T-helper 22 cell (primary cell): ENCODE measurements at places on chromosomes 11 and 22.

DNA sequence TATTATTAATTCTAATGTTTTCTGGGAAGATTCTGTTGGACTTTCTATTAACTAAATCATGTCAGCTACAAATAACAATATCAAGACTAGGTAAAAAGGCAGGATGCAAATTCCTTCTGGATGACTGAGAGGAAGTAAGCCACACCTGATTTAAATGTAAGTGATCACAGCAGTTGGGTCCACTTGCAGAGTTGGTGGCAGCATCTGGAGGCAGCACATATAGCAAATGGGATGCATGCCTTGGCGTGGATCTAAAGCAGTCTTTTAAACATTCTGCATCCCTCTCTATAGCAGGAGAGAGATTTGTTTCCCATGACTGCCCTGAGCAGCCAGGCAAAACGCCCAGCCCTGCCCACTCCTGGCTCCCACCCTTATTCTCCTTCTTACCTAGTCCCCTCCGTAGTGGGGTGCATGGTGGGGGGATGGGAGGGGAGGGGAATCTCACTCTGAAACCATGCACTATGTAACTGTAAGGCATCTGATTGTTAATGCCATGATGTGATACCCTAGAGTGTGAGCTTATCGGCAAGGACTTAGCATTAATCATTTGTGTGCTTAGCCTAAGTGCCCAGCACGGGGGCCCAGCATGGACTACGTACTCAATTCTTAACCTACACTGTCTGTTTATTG lies 130.3 kb downstream of the EFCAB6 start:
- no peak for DNase-seq

GRCh38 chr11:109745996-109746625 lies 324.1 kb downstream of the C11orf87 start:
- no peak for DNase-seq

GRCh38 chr22:36640106-36640672 lies 63.4 kb downstream of the CACNG2 start:
- no peak for DNase-seq

DNA sequence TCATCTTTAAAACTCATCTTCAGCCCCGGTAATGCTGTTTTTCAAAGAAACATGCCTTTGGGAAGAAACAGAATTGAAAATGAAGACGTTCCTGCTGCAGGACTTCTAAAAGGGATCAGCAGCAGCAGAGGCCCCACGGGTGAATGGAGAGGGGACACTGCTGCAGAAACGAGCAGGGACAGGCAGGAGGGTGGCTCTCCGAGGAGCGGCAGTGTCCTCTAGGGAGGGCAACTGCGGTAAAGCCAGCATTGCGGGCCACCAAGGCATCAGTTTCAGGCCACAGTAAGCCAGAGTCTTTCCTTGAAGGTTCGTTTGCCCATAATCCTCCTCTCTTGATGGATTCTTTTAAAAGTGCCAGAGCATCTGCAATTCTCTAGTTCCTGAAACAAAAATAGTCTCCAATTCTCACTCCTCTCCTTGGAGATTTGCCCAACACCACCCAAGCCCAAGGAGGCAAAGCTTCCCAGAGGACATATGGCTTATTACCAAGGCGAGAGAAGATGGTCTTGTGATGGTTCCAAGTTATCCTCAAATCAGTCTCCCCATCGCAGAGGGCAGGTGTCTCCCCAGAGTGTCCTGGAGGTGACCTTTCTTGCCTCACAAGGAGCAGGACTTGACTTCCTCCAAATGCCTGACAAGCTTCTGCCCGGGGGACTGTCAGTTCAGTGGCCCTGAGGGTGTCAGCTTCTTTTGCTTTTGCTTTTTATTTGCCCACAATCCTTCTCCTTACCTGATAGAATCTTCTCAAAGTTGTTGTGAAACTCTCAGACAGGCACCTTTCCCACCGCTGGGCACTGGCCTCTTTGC lies 341.1 kb upstream of the B3GAT1 start:
- DNase-seq: no peak

DNA sequence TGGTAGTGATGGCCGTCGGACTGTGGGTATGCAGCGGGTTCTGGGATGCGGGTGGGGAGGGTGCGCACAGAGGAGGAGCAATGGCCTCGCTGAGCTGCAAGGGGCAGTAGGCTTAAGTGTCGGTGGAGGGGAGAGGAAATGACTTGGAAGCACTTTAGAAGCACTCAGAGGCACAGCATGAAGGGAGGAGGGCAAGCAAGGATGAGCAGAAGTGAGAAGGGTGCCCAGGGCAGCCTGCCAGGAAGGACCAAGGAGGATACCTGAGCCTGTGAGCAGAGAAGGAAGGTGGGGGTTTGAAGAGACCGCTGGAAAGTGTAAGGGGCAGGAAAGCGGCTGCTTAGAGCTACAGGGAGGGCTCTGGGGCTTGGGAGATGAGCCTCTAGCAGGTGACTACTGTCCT lies 330 bp downstream of the SLC5A1 start:
- DNase-seq: no peak

- no peak for DNase-seq
Measured at GRCh38 chr11:77193911-77194830, 66.1 kb downstream of the MYO7A start.

DNA sequence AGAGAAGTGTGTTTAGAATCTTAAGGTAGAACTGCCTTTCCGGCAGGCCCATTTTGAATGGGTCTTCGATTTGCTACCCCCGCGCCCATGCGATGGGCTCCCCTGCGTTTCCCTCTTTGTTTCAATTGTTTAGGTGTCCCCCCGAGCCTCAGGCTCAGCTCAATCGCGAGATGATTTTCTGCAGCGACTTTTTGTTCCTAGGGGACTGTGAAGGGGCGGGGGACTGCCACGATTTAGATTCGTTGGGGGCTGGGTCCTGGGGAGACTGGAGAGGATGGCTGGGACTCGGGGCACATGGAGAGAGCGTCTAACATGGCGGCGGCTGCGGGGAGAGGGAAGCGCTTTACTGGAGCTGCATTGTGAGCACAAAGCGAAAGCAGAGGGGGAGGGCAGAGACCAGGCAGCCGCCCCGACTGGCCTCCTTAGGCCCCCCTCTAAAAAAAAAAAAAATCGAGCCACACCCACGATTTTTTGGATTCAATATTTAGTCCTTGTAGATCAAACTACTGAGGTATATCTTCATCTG lies 1.7 kb downstream of the CAPRIN1 start:
- peak; percentile 70 for DNase-seq

GRCh38 chr11:118088531-118088930 lies 1.8 kb upstream of the SMIM35 start:
- no peak for DNase-seq

- no peak for DNase-seq
Measured at GRCh38 chr22:23058481-23059283, 11.6 kb upstream of the GNAZ start.

GRCh38 chr22:44701187-44701790 lies 715 bp upstream of the PRR5 start:
- DNase-seq: no peak
